Activated T-helper 2 cell treated with anti-CD3 and anti-CD28 coated beads, Interferon-gamma antibody, Interleukin-2, Interleukin-4, amounts not matched to agents 10 μg/mL and 5 μg/mL and 100 μg/mL, durations not matched to agents 14 hours and 24 hours and 36 hours (primary cell): ENCODE measurements at places on chromosomes 1 and 21. TPM values are rescaled to one million over a fixed set of nuclear protein-coding genes. Genes with fewer than 3 reads are reported as not detected.

- no peak overlapping the region for H3K4me3 ChIP-seq
- no peak overlapping the region for H3K27ac ChIP-seq
- no peak for DNase-seq
- H3K4me1 ChIP-seq = peaks cover 3% of the 10 kb centered on the region
These were observed 4.1 kb upstream of the GRIK1 start for GRCh38 chr21:29943885-29944284.

GRCh38 chr1:205274041-205274691 lies 46.4 kb downstream of the TMCC2 start:
- peaks cover 17% of the 10 kb centered on the region for H3K4me1 ChIP-seq
- DNase-seq = no peak
- peaks cover 5% of the 10 kb centered on the region for H3K36me3 ChIP-seq
- H3K4me3 ChIP-seq = no peak overlapping the region

DNA sequence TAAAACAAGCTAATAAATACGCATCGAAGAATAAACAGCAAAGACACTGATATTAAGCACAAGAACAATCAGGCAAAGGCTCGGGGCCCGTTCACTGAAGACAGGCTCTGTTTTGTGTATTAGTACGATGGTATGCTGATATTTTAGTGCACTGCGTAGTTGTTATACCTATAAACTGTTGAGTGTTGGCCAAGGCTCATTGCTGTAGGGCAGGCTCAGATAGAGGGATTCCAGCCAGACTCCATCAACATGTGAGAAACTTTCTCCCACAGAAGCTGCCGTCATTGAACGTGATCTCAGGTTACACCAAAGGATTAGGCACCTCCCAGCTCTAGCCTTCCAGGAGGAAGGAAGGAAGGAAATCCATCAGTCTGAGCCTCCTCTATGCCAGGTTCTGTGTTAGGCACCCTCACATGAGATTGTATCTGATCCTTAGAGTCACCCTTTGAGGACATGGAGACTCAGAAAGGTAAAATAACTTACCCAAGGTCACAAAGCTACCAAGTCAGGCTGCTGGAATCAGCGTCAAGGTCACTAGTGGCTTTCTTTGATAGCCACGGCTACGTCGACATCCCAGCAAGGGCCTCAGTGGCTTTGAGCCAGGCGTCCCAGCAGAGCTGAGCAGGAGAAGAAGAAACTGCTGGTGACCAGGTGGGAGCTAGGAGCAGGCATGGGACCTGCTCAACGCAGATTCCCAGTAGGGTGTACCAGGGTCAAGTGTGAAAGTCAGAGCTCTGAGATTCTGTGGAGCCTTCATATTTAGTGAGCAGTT lies 14.8 kb downstream of the BCAR3 start:
- no peak overlapping the region for H3K27ac ChIP-seq
- DNase-seq = no peak
- no peak overlapping the region for H3K4me3 ChIP-seq
- H3K27me3 ChIP-seq = no peaks in the 10 kb centered on the region

The MPZ gene
- total RNA-seq = 4.0 TPM in 2 replicates

The ERI3 gene
- total RNA-seq = 40.6 and 43.5 TPM in 2 replicates

GRCh38 chr21:45607909-45608295 lies 35.6 kb upstream of the PCBP3 start:
- peaks cover 31% of the 10 kb centered on the region for H3K27me3 ChIP-seq
- no peak overlapping the region for H3K4me3 ChIP-seq
- H3K27ac ChIP-seq = no peak overlapping the region
- no peak for DNase-seq
- H3K4me1 ChIP-seq = peaks cover 2% of the 10 kb centered on the region

DNA sequence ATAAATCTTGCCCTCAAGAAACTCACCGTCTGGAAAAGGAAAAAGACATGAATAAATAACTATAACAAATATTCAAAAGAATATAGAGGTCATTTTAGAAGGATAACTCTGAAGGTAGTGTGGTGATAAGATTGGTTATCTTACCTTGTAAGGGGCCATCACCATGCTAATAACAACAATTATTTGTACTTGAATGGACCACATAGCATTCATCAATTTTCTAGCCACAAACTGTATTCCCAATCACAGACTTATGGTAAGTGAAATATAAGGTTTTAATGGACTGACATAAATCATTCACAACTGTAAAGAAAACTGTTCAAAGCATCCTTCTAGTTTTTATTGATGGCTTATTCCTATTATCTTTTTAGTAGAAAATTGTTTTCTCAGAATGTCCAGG lies 57.8 kb downstream of the HMCN1 start:
- no peak overlapping the region for H3K4me3 ChIP-seq
- H3K4me1 ChIP-seq = no peaks in the 10 kb centered on the region
- H3K27ac ChIP-seq = no peak overlapping the region

The TINAGL1 gene
- total RNA-seq = not detected in 2 replicates

DNA sequence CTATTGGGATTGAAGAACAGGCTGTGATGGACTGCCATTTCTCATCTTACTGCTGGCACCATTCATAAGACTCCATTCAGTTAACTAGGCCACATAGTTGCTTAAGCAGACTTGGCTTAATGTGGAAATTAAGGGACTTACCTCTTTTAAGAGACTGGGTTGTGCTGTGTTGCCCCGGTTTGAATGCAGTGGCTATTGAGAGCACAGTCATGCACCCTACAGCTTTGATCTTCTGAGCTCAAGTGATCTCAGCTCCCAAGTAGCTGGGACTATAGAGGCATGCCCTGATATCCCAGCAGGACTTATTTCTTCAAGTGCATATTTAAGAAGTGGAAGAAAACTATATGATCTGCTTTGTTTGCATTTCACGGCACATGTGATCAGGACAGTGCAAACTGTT lies 181.1 kb downstream of the RASAL2 start:
- no peak overlapping the region for H3K4me3 ChIP-seq
- no peaks in the 10 kb centered on the region for H3K36me3 ChIP-seq
- DNase-seq = no peak
- peaks cover 13% of the 10 kb centered on the region for H3K4me1 ChIP-seq

The DIRAS3 gene
- total RNA-seq = 0.21 and 0.32 TPM in 2 replicates

The CITED4 gene
- 3.6 and 4.2 TPM in 2 replicates for total RNA-seq

The NAV1 gene
- 1.3 and 1.6 TPM in 2 replicates for total RNA-seq

The FABP3 gene
- not detected in 2 replicates for total RNA-seq

The SH2D1B gene
- total RNA-seq = 0.84 and 1.0 TPM in 2 replicates

The SERINC2 gene
- total RNA-seq = 0.21 and 0.27 TPM in 2 replicates

The PCSK9 gene
- total RNA-seq = 0.05 and 0.07 TPM in 2 replicates

DNA sequence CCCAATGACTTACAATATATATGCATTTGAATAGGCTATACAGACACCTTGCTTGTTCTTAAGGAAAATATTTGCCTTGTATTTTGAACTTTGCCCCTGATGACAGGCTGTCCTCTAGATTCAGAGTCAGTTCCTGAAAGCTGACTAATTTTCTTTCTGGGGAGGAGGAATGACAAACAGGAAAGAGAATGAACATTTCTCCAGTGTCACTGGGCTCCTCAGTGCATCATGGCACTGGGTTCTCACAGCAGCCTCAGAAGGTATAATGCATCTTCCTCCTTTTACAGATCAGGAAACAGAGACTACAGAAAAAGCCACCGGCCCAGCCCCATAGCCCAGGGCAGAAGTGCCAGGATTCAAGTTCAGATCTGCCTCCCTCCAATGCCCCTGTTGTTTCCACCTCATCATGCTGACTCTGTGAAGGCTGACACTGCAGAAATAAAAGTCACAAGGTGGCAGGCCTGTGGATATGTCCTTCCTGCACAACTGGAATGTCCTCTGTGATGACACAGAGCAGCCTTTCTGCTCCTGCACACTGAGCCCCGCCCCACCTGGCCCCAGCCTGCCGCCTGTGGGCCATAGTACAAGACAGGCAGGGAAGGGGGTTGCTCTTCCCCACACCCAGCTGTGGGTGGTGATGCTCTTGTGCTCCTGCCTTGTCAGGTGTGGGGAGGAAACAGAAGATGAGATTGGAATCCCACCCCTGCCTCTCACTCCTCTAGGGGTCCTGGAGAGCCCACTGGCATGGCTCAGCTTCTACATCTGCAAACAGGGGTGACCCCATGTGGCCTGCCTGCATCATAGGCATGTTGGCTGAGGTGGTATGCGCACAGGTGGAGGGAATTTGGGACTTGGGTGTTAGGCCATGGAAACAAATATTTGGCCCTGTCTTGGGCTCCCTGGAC lies 6.4 kb downstream of the TTC22 start:
- H3K27ac ChIP-seq = no peak overlapping the region
- H3K4me1 ChIP-seq = peaks cover 12% of the 10 kb centered on the region
- DNase-seq = no peak
- H3K4me3 ChIP-seq = no peak overlapping the region

The CFAP107 gene
- not detected in 2 replicates for total RNA-seq

The LAPTM5 gene
- 184 and 189 TPM in 2 replicates for total RNA-seq

GRCh38 chr1:82185084-82185483 lies 384.4 kb downstream of the ADGRL2 start:
- no peaks in the 10 kb centered on the region for H3K4me1 ChIP-seq
- H3K4me3 ChIP-seq = no peak overlapping the region
- no peaks in the 10 kb centered on the region for H3K36me3 ChIP-seq
- DNase-seq = no peak
- H3K27ac ChIP-seq = no peak overlapping the region

- no peak for DNase-seq
- H3K27ac ChIP-seq = no peak overlapping the region
- no peaks in the 10 kb centered on the region for H3K4me1 ChIP-seq
- H3K27me3 ChIP-seq = no peaks in the 10 kb centered on the region
- H3K36me3 ChIP-seq = peaks cover 24% of the 10 kb centered on the region
- H3K4me3 ChIP-seq = no peak overlapping the region
These were observed 3.5 kb upstream of the CLDN19 start for GRCh38 chr1:42743317-42744147.

- H3K4me1 ChIP-seq = no peaks in the 10 kb centered on the region
- H3K36me3 ChIP-seq = no peaks in the 10 kb centered on the region
- no peak overlapping the region for H3K27ac ChIP-seq
- peaks cover 12% of the 10 kb centered on the region for H3K27me3 ChIP-seq
- H3K4me3 ChIP-seq = no peak overlapping the region
These were observed 39.0 kb upstream of the F3 start for GRCh38 chr1:94580367-94581115.

GRCh38 chr1:54156201-54156600 lies 3.4 kb upstream of the CDCP2 start:
- no peaks in the 10 kb centered on the region for H3K36me3 ChIP-seq
- H3K4me1 ChIP-seq = no peaks in the 10 kb centered on the region
- no peak overlapping the region for H3K27ac ChIP-seq
- no peak overlapping the region for H3K4me3 ChIP-seq

The LHX8 gene
- not detected in 2 replicates for total RNA-seq

DNA sequence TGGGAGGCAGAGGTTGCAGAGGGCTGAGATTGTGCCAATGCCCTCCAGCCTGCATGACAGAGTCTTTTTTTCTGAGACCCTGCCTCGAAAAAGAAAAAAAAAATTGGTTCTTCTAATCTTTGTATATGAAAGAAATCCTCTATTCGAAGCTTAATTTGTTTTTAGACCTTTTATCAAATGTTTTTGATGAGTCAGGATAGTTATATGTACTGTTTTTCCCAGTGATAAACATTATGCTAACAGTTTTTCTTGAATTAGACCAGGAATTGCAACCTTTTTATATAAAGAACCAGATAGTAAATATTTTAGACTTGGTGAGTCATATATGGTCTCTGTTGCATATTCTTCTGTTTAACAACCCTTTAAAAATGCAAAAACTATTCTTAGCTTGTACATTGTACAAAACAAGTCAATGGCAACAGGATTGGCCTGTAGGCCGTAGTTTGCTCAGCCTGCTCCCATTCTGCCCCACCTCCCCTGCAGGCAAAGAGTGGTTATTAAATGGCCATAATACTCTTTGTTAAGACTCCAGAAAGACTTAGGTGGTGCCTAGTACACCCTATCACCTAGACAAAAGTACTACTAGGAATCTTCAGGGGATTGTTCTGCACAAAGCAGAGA lies 45.2 kb downstream of the LYST start:
- H3K4me1 ChIP-seq = peaks cover 16% of the 10 kb centered on the region
- H3K27ac ChIP-seq = no peak overlapping the region
- peaks cover 51% of the 10 kb centered on the region for H3K36me3 ChIP-seq
- H3K4me3 ChIP-seq = no peak overlapping the region

The OR2L5 gene
- total RNA-seq = not detected in 2 replicates

DNA sequence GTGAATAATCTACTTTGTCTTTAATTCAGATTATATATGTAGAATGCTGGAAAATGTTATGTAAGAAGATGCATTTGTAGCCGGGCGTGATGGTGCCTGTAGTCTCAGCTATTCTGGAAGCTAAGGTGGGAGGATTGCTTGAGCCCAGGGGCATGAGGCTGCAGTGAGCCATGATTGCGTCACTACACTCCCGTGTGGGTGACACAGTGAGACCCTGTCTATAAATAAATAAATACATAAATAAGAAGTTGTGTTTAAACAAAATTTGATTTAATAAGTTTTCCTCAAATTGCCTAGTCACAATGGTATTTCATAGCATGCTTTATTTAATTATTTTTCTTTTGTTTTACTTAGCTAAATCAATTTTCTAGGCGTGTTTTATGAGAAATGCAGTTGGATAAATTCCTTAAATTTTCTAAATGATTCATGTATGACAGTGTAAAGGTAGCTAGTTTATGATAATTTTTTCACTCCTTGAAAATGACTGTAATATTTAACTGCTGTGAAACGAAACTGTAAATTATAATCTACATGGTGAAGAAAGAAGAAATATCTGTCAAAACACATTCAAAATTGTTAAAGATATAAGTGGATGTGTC lies 232.6 kb downstream of the SRGAP2C start:
- H3K4me3 ChIP-seq = no peak overlapping the region
- no peaks in the 10 kb centered on the region for H3K36me3 ChIP-seq
- H3K4me1 ChIP-seq = peaks cover 10% of the 10 kb centered on the region
- peaks cover 6% of the 10 kb centered on the region for H3K27me3 ChIP-seq
- no peak overlapping the region for H3K27ac ChIP-seq
- DNase-seq = no peak

- no peak overlapping the region for H3K27ac ChIP-seq
- H3K36me3 ChIP-seq = no peaks in the 10 kb centered on the region
- no peak overlapping the region for H3K4me3 ChIP-seq
- no peaks in the 10 kb centered on the region for H3K4me1 ChIP-seq
These were observed 1341.7 kb downstream of the PLA2G4A start for GRCh38 chr1:188170411-188170810.

DNA sequence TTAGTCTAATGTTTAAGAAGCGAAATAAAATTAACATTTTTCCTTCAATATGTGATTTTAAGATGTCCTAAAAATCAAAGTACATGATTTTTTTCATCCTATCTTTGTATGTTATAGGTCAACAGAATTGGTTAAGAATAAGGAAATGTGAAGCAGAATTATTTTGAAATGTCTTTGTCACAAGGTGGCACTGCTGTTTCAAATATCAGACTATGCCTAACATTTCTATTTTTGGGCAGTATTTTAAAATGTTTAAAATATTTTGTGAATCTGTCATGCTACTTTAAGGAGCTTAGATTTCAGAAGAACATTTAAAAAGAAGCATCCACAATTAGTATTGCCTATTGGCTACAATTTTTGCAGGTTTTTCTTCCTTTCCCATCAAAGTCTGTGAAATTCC lies 38.7 kb downstream of the AMY1C start:
- H3K36me3 ChIP-seq = no peaks in the 10 kb centered on the region
- DNase-seq = no peak
- no peak overlapping the region for H3K27ac ChIP-seq
- H3K27me3 ChIP-seq = no peaks in the 10 kb centered on the region
- H3K4me1 ChIP-seq = no peaks in the 10 kb centered on the region

- H3K4me1 ChIP-seq = no peaks in the 10 kb centered on the region
- no peak overlapping the region for H3K27ac ChIP-seq
- no peak overlapping the region for H3K4me3 ChIP-seq
- no peak for DNase-seq
- H3K27me3 ChIP-seq = no peaks in the 10 kb centered on the region
These were observed 51.5 kb downstream of the SH3BGR start for GRCh38 chr21:39503123-39503762.

GRCh38 chr1:112720800-112721199 lies 5.7 kb upstream of the PPM1J start:
- H3K36me3 ChIP-seq = no peaks in the 10 kb centered on the region
- no peak overlapping the region for H3K27ac ChIP-seq
- peaks cover 17% of the 10 kb centered on the region for H3K4me1 ChIP-seq
- no peak overlapping the region for H3K4me3 ChIP-seq
- H3K27me3 ChIP-seq = peaks cover 20% of the 10 kb centered on the region

The SPSB1 gene
- total RNA-seq = 7.1 and 7.5 TPM in 2 replicates

The LAMB3 gene
- total RNA-seq = 11.3 and 11.5 TPM in 2 replicates
